ENCODE measurements at places on chromosomes 3 and 15.

GRCh38 chr3:74210739-74211138, 403.7 kb downstream of the CNTN3 start:
- DNase-seq = no peak
- H3K27ac ChIP-seq = no peak overlapping the region
- no peaks in the 10 kb centered on the region for H3K27me3 ChIP-seq
- no peaks in the 10 kb centered on the region for H3K4me1 ChIP-seq
- no peaks in the 10 kb centered on the region for H3K36me3 ChIP-seq

DNA sequence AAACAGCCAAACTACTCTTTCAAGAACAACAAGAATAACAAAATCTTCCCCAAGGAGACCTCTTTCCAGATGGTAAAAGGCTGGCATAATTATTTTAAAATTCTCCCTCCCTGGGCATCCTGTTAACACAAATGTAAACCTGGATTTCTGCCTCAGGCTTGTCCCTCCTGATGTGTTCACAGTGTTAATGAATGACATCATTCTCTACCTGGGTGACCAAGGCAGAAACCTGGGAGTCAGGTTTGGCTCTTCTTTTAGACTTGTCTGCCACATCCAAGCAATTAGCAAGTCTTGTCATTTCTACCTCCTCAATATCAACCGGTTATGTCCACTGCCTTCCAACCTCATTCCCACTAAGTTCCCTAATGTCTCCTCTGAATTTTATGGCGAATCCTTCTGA, 368.7 kb upstream of the TBL1XR1 start:
- H3K4me1 ChIP-seq = no peaks in the 10 kb centered on the region
- no peak for DNase-seq
- no peaks in the 10 kb centered on the region for H3K27me3 ChIP-seq
- no peak overlapping the region for H3K4me3 ChIP-seq
- H3K36me3 ChIP-seq = no peaks in the 10 kb centered on the region

GRCh38 chr3:136042608-136043221, 77.2 kb downstream of the PPP2R3A start:
- DNase-seq = peak; percentile 15
- H3K27me3 ChIP-seq = no peaks in the 10 kb centered on the region
- no peaks in the 10 kb centered on the region for H3K36me3 ChIP-seq
- no peak overlapping the region for H3K4me3 ChIP-seq
- no peak overlapping the region for H3K27ac ChIP-seq

- DNase-seq = no peak
- no peak overlapping the region for H3K27ac ChIP-seq
- H3K4me1 ChIP-seq = no peaks in the 10 kb centered on the region
- no peaks in the 10 kb centered on the region for H3K27me3 ChIP-seq
- no peaks in the 10 kb centered on the region for H3K36me3 ChIP-seq
- H3K4me3 ChIP-seq = no peak overlapping the region
Measured at GRCh38 chr3:142318331-142318730, 92.9 kb upstream of the GK5 start.

DNA sequence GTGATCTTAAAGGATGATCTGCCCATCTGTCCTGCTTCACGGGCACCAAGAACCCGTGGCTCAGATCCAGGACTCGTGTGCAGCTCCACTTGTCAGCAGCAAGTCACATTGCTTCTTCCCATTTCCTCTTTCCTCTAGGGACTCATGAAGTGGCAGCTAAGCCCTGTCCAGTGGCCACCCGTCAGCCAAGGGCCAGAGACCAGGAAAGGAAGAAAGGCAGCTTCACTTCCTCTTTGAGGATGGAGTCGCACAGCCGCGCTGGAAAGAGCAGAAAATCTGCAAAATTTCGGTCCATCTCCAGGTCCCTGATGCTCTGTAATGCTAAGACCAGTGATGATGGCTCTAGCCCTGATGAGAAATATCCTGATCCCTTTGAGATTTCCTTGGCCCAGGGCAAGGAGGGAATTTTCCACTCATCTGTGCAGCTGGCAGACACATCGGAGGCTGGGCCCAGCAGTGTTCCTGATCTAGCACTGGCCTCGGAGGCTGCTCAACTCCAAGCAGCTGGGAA, 28.5 kb downstream of the IL16 start:
- H3K27me3 ChIP-seq = no peaks in the 10 kb centered on the region
- no peak for DNase-seq
- no peaks in the 10 kb centered on the region for H3K36me3 ChIP-seq
- no peaks in the 10 kb centered on the region for H3K4me1 ChIP-seq

DNA sequence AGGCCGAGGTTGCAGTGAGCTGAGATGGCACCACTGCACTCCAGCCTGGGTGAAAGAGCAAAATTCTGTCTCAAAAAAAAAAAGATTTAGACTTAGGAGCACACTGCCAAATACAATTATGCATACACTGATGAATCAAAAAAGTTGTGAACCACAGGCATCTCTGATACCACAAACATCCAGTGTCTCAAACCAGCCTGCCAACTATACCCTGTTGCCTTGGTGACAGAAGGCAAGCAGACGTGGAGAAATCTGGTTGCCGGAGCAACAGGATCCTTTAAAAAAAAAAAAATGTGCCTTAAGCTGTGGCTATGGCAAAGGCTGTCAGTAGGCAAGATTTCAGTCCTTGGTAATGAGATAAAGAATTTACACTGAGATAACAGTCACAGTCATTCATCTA, 202.3 kb downstream of the NEK10 start:
- H3K27me3 ChIP-seq = no peaks in the 10 kb centered on the region
- H3K36me3 ChIP-seq = no peaks in the 10 kb centered on the region
- DNase-seq = no peak
- no peak overlapping the region for H3K27ac ChIP-seq
- no peaks in the 10 kb centered on the region for H3K4me1 ChIP-seq

Data from Panc1 (cell line).